ENCODE measurements at places on chromosomes 6 and 20. TPM values are rescaled to one million over a fixed set of nuclear protein-coding genes. Genes with fewer than 3 reads are reported as not detected.
A peak's percentile ranks its signal among the peaks of the same experiment; 100 is the strongest.

RAB32 gene
- total RNA-seq = 1.5 TPM

DNA sequence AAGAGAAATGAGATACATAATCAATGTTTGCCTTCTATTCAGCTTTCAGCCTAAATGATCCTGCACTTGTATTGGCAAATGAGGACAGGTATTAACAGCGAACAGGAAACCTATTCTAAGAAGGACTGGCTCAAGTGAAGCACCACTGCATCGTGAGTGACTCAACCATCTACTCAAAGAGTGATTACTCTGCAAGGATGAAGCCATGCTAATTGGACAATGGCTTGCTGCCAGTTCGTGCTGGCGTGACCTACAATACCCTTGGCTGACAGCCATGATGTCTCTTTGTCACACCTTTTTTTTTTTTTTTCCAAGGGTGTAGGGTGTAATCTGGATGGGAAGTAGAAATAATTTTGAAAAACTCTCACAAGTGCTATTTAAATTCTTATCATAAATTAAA lies 104.9 kb downstream of the GJA10 start:
- H3K36me3 ChIP-seq = peaks cover 12% of the 10 kb centered on the region
- H3K4me3 ChIP-seq = no peak overlapping the region
- no peak for DNase-seq

GRCh38 chr6:56842686-56843475 lies 112.0 kb upstream of the BEND6 start:
- H3K36me3 ChIP-seq = no peaks in the 10 kb centered on the region
- DNase-seq = no peak
- H3K4me1 ChIP-seq = peaks cover 11% of the 10 kb centered on the region
- H3K27me3 ChIP-seq = peaks cover 62% of the 10 kb centered on the region
- H3K4me3 ChIP-seq = peak overlapping the region; percentile 91
- no peak overlapping the region for H3K27ac ChIP-seq

GRCh38 chr20:31859998-31860380 lies 10.3 kb downstream of the DUSP15 start:
- H3K27ac ChIP-seq = no peak overlapping the region
- H3K4me1 ChIP-seq = peaks cover 5% of the 10 kb centered on the region
- no peaks in the 10 kb centered on the region for H3K36me3 ChIP-seq
- H3K4me3 ChIP-seq = no peak overlapping the region
- no peak for DNase-seq

GRCh38 chr6:164882236-164882635 lies 427.2 kb downstream of the C6orf118 start:
- no peak overlapping the region for H3K4me3 ChIP-seq
- H3K36me3 ChIP-seq = no peaks in the 10 kb centered on the region
- H3K27me3 ChIP-seq = no peaks in the 10 kb centered on the region
- DNase-seq = no peak
- no peaks in the 10 kb centered on the region for H3K4me1 ChIP-seq

DNA sequence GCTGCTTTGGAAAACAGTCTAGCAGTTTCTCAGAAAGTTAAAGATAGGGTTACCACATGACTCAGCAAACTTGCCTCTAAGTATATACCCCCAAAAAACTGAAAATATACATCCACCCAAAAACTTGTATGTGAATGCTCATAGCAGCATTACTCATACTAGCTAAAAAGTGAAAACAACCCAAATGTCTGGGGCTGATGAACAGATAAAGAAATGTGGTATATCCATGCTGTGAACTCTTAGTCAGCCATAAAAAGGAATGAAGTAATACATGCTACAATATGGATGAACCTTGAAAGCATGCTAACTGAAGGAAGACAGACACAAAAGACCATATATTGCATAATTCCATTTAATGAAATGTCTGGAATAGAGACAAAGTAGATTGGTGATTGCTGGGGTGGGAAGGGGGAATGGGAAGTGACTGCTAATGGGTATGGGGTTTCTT lies 79.9 kb upstream of the GLP1R start:
- H3K4me3 ChIP-seq = no peak overlapping the region
- peaks cover 15% of the 10 kb centered on the region for H3K27me3 ChIP-seq
- H3K27ac ChIP-seq = no peak overlapping the region

SMAP1 gene
- 28.9 TPM for total RNA-seq

CYP39A1 gene
- not detected for total RNA-seq

GRCh38 chr6:33578164-33578563 lies 1.9 kb downstream of the BAK1 start:
- peaks cover 24% of the 10 kb centered on the region for H3K4me1 ChIP-seq
- no peaks in the 10 kb centered on the region for H3K27me3 ChIP-seq
- DNase-seq = no peak
- peak overlapping the region; percentile 99 for H3K4me3 ChIP-seq
- H3K36me3 ChIP-seq = peaks cover 19% of the 10 kb centered on the region

DNA sequence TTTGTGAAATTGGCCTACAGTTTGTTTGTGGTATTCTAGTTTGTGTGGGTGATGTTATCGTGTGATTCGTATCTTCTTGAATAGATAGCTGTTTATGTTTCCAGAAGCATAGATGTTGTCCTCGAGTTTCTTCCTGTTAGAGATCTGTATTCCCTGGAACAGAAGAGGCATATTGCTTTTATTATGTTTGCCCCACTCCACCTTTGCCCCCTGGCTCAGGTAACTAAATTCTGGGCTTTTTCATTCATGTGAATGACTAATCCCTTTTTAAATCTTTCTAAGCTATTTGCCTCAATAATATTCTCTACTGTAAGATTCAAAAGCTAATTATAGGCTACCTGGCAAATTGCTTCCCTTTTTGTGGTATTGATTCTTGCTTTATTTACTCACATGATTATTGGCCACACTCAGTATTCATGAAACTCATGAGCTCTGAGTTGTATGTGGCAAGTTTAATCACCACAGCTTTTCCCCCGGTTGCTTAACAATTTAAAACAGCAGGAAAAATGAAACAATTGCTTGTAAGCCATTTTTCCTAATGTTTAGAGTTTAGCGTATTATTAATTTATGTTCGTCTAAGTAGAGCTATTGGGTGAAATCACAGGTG lies 12.6 kb downstream of the RNF217 start:
- DNase-seq = no peak
- no peaks in the 10 kb centered on the region for H3K36me3 ChIP-seq
- H3K27ac ChIP-seq = no peak overlapping the region
- no peaks in the 10 kb centered on the region for H3K4me1 ChIP-seq
- H3K27me3 ChIP-seq = peaks cover 17% of the 10 kb centered on the region
- H3K4me3 ChIP-seq = no peak overlapping the region

- peaks cover 22% of the 10 kb centered on the region for H3K36me3 ChIP-seq
- peak overlapping the region; percentile 48 for H3K27ac ChIP-seq
- H3K4me3 ChIP-seq = no peak overlapping the region
- DNase-seq = no peak
These were observed 8.4 kb downstream of the RAB5IF start for GRCh38 chr20:36613974-36614373.

CAGE1 gene
- total RNA-seq = 0.31 TPM

WFDC5 gene
- total RNA-seq = 1.4 TPM

CST5 gene
- total RNA-seq = not detected

DNA sequence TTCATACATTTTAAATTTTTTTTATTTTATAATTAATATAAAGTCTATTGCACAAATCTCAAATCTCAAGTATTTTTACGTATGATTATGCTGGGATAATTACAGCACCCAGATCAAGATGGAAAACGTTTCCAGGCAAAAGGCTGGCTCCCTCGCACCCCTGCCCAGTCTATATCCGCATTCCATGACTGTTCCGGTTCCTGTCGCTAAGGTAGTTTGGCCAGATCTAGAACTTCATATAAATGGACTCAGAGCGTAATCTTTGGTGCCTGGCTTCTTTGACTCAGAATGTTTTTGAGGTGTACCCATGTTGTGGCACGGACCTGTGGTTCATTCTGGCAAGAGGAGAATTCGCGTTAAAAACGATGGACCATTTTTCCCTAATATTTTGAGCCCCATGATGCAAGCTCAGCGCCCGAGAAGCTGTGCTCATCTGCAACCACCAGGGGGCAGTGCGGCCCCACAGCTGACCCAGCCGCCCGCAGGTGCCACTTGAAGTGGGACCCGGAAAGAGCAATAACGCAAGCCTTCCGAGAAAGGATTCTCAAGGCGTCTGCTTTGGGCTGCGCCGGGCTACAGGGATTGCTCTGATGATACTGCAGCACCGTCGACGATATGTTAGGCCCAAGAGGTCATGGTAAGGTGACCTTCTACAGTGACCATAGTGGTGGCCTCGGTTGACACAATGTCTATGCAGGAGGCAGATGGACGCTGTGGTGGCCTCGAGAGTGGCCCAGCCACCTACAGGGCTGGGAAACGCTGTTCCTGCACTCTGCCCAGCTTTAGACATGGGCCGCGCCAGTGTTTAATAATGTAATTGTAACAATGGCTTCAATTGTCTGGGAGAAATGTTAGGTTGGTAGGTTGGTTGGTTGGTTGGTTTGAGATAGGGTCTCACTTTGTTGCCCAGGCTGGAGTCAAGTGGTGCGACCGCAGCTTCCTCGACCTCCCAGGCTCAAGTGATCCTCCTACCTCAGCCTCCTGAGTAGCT lies 160.1 kb downstream of the ZMYND8 start:
- H3K4me1 ChIP-seq = peaks cover 25% of the 10 kb centered on the region
- H3K27me3 ChIP-seq = peaks cover 6% of the 10 kb centered on the region
- no peak overlapping the region for H3K27ac ChIP-seq

GRCh38 chr6:169200893-169201514 lies 52.6 kb downstream of the THBS2 start:
- H3K36me3 ChIP-seq = no peaks in the 10 kb centered on the region
- no peak for DNase-seq
- H3K4me1 ChIP-seq = no peaks in the 10 kb centered on the region
- H3K27ac ChIP-seq = no peak overlapping the region
- H3K27me3 ChIP-seq = no peaks in the 10 kb centered on the region

GCNT2 gene
- total RNA-seq = 3.1 TPM

SH3BGRL2 gene
- total RNA-seq = 0.63 TPM

DNA sequence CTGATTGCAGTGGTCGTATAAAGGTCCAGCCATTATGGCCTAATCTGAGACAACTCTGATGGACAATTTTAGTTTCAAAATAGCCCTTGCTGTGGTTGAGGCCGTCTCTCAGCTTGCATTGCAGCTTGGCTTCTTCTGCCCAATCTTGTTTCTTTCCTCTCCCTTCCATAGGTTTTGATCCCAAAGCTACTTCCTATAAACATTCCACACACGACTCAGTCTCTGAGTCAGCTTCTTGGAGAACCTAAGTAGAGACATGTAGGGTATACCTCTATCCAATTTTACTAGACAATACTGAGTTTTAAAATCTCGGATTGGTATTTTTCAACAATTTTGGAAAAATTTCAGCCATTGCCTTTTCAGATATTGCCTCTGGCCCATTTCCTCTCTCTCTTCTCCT lies 13.4 kb downstream of the IYD start:
- DNase-seq = no peak
- H3K36me3 ChIP-seq = no peaks in the 10 kb centered on the region
- H3K4me3 ChIP-seq = no peak overlapping the region
- no peaks in the 10 kb centered on the region for H3K4me1 ChIP-seq
- no peak overlapping the region for H3K27ac ChIP-seq

GRCh38 chr6:128278836-128279235 lies 241.6 kb downstream of the PTPRK start:
- H3K27me3 ChIP-seq = no peaks in the 10 kb centered on the region
- peaks cover 8% of the 10 kb centered on the region for H3K4me1 ChIP-seq
- H3K36me3 ChIP-seq = no peaks in the 10 kb centered on the region
- no peak overlapping the region for H3K27ac ChIP-seq
- no peak for DNase-seq

DNA sequence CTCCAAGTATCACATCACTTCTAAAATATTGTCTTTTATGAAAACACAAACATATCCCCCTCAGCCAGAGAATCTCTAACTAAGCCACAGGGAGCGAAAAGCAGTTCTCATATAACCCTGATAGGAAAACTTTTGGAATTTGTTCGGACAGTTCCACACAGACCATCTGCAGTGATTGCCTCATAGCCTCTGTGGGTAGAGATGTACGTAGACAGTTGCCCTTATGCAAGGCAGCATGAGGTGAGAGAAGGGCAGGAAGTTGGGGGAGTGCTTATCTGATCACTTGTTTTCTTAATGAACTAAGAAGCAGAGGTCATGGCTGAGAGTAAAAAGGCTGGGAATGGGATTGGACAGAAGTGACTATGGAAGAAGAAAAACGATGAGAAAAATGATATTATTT lies 39.6 kb downstream of the SLC23A2 start:
- peak overlapping the region; percentile 60 for H3K4me3 ChIP-seq
- peaks cover 6% of the 10 kb centered on the region for H3K36me3 ChIP-seq
- H3K27ac ChIP-seq = peak overlapping the region; percentile 83

GRCh38 chr20:46135856-46136633 lies 17.9 kb downstream of the CD40 start:
- H3K36me3 ChIP-seq = no peaks in the 10 kb centered on the region
- DNase-seq = no peak
- no peak overlapping the region for H3K27ac ChIP-seq
- peaks cover 9% of the 10 kb centered on the region for H3K4me1 ChIP-seq
- peaks cover 32% of the 10 kb centered on the region for H3K27me3 ChIP-seq

GRCh38 chr6:150200428-150201100 lies 57.7 kb downstream of the PPP1R14C start:
- no peak overlapping the region for H3K4me3 ChIP-seq
- DNase-seq = no peak
- peaks cover 37% of the 10 kb centered on the region for H3K27me3 ChIP-seq
- no peak overlapping the region for H3K27ac ChIP-seq

GSTA2 gene
- not detected for total RNA-seq

MUCL3 gene
- total RNA-seq = 0.09 TPM

- H3K4me1 ChIP-seq = peaks cover 6% of the 10 kb centered on the region
- no peak for DNase-seq
- no peak overlapping the region for H3K4me3 ChIP-seq
- H3K27me3 ChIP-seq = no peaks in the 10 kb centered on the region
These were observed 10.5 kb upstream of the ZBTB9 start for GRCh38 chr6:33443619-33444504.

GRCh38 chr6:169665289-169665688 lies 36.5 kb downstream of the WDR27 start:
- no peaks in the 10 kb centered on the region for H3K36me3 ChIP-seq
- no peak overlapping the region for H3K4me3 ChIP-seq
- no peaks in the 10 kb centered on the region for H3K27me3 ChIP-seq
- H3K4me1 ChIP-seq = no peaks in the 10 kb centered on the region

DNA sequence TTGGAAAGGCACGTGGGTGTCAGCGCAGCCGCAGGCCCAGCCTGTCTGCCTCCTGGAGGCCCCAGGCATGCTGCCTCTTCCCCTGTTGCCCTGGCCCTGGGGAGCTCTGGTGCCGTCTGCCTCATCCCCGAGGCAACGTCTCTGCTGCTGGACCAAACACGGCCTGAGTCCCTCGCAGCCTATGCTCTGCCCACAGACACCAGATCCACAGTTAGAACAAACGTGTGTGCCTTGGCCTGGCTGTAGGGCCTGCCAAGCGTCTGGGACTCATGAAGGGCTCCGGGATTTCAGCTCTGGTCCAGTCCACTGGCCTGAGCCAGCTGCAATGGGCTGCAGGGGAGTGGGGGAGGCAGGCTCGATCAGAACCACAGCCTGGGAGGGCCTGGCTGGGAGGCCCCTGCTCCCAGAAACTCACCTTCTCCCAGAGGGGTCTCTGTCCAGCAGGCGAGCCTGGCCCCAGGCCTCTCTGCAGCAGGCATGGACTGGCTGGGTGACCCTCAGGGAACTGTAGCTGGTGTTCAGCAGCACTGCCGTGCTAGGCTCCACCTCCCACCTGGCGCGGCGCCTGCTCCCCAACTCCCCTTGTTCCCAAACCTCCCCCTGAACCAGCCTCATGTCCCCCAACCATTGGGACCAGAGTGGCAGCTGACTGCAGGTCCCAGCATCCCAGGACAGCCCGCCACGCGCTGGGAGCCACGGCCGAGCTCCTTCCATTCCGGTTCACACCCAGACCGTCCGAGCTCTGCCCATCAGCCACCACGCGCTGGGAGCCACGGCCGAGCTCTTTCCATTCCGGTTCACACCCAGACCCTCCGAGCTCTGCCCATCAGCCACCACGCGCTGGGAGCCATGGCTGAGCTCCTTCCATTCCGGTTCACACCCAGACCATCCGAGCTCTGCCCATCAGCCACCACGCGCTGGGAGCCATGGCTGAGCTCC lies 197.0 kb downstream of the DLL1 start:
- H3K4me1 ChIP-seq = peaks cover 18% of the 10 kb centered on the region
- H3K36me3 ChIP-seq = no peaks in the 10 kb centered on the region
- peaks cover 7% of the 10 kb centered on the region for H3K27me3 ChIP-seq
